T follicular helper cell (primary cell): ENCODE measurements at places on chromosomes 3 and 15.

- no peak for DNase-seq
Observed at GRCh38 chr3:37661615-37662306, 199.9 kb upstream of the CTDSPL start.

DNA sequence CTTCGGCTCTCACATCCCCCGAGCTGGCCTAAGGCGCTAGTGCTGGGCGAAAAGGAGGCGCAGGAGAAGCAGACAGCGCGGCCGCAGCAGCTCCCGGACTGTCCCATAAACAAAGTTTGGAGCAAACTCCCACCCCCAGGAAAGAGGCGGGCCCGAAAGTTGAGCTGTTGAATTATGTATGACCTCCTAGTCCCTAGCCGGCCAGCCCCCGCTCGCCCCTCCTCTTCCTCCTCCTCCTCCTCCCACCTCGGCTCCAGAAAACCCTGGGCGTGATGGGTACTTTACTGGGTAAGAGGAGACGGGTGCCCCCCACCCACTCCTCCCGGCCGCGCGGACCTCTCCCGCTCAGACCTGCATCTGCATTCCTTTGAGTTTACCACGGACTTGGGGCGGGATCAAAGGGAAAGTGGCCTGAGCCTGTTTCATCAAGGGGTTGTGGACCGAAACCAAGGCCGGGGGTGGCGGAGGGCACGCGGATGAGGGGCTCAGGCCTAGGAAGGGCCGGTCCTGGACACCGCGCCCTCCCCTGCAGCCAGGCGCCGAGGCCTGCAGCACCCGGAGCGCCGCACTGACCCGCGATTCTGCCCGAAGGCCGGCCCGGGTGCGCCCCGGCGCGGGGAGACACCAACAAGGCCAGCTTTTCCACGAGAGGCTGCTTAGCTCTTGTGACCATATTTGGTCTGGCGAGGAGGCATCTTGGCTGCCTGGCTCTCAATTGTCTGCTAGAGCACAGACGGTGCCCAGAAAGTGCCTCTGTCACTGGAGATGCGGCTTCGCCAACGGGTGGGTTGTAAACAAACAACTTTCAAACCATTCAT lies at the start of gene WWTR1:
Gene WWTR1 (minus strand): TSS at position 100 of the 818 bp plus-strand sequence. CDS start 719 bp downstream, outside the sequence.
- no peak for DNase-seq

- no peak for DNase-seq
Observed at GRCh38 chr3:100335434-100335833, 877 bp downstream of the NIT2 start.

DNA sequence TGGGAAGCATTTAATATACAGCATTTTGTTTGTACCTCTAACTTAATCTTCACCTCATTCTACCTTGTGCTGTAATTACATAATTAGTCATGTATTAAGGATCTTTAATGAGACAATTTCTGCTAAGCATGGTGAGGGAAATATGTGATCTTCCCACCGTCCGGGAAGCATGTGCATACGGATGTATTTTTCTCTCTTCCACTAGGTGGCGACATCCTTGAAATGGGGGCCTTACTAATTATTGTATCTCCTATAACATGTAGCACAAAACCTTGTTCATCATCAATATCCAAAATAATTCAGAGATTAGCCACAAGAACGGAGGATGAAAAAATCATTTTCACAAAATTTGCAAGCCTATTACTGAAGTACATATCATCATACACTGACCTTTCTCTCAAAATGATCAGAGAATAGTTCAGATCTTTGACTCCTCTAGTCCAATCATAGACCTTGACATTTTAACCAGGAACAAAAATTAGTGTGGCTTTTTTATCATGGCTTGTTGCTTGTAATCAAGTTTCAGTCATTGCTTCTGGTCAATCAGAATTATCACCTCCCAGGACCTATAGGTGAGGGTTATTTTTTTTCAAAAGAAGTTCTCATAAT lies 148.9 kb upstream of the GBE1 start:
- no peak for DNase-seq

DNA sequence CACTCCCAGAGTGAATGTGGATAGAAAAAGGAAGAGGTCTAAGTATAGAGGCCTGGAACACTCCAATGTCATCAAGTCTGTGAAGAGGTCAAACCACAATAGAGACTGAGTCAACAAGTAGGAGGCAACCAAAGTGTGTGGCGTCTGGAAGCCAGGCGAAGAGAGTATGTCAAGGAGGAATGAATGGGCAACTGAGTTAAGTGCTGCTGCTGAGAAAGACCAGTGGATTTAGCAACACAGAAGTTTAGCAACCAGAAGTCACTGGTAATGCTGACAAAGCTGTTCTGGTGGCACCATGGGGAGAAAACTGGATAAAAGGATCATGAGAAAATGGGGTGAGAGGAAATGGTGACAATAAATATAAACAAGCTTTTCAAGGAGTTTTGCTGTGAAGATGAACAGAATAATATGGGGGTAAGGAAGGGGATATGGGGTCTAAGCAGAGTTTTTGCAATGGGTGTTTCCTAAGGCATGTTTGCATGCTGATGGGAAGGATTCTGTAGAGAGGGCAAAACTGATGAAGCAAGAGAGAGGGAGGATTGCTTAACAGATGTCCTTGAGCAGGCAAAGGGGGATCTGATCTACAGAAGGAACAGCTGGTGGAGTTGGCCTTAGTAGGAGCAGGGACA lies 38.4 kb downstream of the PCOLCE2 start:
- no peak for DNase-seq

DNA sequence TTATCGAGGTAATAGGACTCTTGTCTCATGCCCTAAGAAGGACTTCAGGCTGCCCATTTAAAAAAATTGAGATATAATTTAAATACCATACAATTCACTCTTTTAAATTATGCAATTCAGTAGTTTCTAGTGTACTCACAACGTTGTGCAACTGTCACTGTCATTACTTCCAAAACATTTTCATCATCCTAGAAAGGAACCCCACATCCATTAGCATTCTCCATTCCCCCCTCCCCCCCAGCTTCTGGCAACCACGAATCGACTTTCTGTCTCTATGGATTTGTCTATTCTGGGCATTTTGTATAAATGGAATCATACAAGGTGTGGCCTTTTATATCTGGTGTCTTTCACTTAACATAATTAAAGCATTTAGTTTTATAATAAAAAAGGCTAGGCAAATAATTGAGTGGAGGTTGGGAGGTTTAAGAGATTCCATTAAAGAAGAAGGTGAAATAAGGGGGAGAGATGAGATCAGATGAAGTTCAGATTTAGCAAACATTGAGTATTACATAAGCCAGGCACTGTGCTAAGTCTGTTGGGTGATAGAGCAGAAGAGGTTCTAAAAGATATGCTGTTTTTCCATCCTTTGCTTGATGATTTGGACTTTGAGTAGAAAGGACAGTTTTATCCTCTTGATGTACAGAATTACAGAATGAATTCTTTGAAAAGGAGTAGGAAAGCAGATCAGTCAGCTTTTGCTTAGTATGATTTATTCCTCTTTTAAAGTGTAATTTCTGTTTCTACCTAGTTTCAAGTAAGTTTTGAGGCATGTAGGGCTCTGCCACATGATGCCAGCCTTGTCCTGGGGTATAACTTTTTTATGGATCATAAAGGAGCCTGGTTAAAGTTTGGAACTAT lies 36.3 kb downstream of the UBE2E2 start:
- DNase-seq: no peak

GRCh38 chr3:128493570-128494366 lies 767 bp upstream of the GATA2 start:
- no peak for DNase-seq

- DNase-seq: no peak
Observed at GRCh38 chr15:45234562-45235235, 17.3 kb upstream of the SLC28A2 start.

GRCh38 chr3:59460068-59460467 lies 410.2 kb upstream of the CFAP20DC start:
- no peak for DNase-seq

DNA sequence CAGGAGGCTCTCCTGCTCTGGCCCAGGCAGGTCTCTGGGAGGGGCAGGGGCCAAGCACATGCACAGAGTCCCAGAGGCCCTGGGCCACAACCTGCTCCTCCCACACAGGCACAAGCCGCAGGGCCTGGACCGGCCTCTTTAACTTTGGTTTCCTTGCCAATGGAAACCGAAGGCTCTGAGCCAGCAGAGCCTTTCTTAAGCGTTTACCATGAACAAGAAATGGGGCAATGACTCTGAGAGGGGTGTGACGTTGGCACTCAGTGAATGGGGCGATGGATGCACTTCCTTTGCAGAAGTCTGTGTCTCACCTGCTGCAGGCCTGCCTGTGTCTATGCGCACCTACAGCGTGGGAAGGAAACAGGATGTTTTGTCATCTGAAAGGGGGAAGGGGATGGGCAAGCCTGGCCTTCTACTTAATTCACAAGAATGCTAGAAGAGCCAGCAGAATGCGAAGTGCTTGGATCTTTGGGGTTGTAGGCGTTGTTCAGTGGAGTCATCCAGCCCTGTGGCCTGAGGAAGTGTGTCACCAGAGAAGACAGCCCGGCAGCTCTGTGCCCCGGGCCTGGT lies 41.8 kb downstream of the IFT122 start:
- peak; percentile 64 for DNase-seq

DNA sequence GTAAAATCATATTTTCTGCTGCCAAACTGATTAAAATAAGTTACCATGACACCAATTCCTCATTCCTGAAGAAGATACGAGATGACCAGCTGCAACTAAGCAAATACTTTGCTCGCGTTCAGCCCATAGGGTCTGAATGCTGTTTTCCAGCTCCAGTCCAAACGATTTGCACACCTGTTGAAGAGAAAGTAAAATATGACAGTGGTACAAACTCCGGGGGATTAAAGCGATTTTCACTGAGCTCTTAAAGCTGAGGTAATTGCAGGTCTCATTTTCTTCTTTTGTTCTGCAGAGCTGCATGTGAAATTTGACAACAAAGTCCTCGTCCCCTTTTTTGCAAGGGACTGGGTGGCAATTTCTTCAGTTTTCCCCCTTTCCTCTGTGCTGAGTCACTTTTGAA lies 118.4 kb downstream of the NR2F2 start:
- no peak for DNase-seq

- no peak for DNase-seq
Observed at GRCh38 chr15:92519709-92520108, 126.0 kb downstream of the ST8SIA2 start.

DNA sequence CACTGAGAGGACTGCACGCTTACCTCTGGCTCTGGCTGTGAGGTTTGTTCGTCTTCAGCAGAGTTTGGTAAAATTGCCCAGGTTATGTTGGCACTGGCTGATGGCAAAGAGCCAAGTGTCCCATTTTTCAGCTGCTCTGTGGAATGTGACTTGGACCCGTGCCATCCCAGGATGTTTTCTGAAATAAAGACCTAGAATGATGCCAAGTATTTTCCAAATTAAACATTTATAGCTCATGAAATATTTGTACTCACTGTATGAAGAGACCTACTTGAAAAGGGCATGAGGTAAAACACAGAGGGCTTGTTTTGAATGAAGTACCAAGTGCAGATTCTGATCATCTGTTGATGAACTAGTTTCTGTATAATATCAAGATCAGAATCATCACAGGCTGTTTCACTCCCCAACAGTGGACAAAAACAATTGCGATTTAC lies 200.5 kb downstream of the STT3B start:
- no peak for DNase-seq

DNA sequence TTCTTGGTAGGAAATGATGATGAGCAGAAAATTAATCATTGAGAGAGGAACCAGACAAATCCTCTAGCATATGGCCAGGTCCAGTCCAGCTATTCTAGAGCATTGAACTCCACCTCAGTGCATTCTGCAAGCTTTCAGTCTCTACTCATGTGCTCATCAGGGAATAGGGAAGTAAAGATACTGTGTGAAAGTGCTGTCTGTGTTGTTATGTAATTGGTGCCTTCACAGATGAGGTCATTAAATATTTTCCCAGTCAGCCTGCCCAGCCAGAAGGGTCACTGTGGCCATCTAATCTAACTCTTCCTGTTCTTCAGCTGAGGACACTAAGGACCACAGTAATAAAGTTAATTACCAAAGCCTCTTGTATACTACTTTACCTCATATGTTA lies 28.2 kb downstream of the C3orf62 start:
- no peak for DNase-seq

DNA sequence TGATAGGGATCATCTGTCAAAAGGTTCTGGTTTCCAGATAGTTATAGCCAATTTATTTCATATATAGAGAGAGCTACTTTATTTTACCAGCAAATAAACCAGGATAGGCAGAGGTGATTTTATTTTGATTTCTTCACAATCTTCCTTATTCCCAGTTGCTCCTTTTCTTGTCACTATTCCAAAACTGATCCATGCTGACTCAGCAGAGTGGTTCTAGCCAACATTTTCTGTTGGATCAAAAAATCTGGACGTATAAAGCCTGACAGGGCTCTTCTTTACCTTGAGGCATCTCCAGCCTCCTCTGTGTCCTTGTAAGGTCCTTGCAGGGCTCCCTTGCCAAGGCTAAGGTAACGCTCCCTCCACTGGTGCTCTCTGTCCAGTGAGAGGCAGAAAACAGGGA lies 15.8 kb downstream of the HDC start:
- no peak for DNase-seq

DNA sequence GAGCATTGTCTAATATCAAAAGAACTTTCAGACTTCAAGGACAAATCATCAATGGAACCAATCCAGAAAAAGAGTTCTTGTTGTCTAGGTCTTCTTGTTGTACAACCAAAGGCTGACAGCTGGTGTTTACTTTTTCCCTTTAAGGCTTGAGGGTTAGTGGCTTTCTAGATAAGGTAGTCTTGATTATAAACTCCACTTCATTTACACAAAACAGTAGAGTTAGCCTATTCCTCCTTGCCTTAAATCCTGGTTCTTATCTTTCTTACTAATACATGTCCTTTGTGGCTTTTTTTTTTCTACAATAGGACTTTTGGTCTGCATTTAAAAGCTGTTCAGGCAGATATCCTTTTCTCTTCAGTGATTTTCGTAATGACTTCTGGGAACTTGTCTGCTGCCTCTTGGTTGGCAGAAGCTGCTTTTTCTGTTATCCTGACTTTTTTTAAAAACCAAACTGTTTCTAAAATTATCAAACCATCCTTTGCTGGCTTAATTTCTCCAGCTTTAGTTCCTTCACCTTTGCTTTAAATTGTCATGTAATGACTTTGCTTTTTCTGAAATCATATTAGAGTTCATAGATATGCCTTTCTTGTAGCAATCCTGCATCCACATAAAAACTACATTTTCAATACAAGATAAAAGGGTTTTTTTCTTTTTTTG lies 44.8 kb downstream of the STRIT1 start:
- no peak for DNase-seq

GRCh38 chr3:33722626-33723370 lies 4.7 kb upstream of the CLASP2 start:
- DNase-seq: no peak

GRCh38 chr15:74768099-74768770 lies 13.6 kb upstream of the CSK start:
- DNase-seq: no peak

GRCh38 chr15:59298225-59298853 lies 74.3 kb downstream of the MYO1E start:
- no peak for DNase-seq

GRCh38 chr15:66151809-66152208 lies 101.7 kb downstream of the MEGF11 start:
- DNase-seq: no peak
